ENCODE measurements at places on chromosomes 5 and 9. TPM values are rescaled to one million over a fixed set of nuclear protein-coding genes. Genes with fewer than 3 reads are reported as not detected.

GRCh38 chr9:126125992-126126409, 200.6 kb upstream of the MVB12B start:
- no peak overlapping the region for H3K4me3 ChIP-seq
- H3K27me3 ChIP-seq, result no peaks in the 10 kb centered on the region
- H3K4me1 ChIP-seq, result no peaks in the 10 kb centered on the region
- peak; percentile 10 for DNase-seq
- no peak overlapping the region for H3K27ac ChIP-seq

GRCh38 chr5:142726188-142726731, 40.4 kb upstream of the FGF1 start:
- no peak overlapping the region for H3K27ac ChIP-seq
- no peaks in the 10 kb centered on the region for H3K4me1 ChIP-seq
- DNase-seq, result no peak

DNA sequence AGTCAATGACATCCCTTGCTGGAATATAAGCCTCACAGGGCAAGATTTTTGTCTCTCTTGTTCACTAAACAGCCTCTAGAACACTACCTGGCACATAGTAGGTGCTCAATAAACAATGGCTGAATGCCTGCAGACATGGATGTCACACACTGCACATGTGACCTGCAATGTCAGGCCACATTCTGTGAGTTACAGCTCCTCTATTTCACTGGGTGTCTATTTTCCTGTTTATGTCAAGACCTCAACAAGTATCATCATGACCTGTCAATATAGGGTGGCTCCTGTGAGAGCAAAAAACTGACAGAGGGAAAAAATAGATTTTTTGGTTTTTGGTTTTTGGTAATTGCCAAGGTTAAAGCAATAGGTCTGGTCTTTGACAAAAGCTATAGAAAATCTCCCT, 144.6 kb upstream of the KLF9 start:
- no peaks in the 10 kb centered on the region for H3K4me1 ChIP-seq
- no peak overlapping the region for H3K4me3 ChIP-seq
- no peaks in the 10 kb centered on the region for H3K27me3 ChIP-seq
- no peaks in the 10 kb centered on the region for H3K36me3 ChIP-seq

DNA sequence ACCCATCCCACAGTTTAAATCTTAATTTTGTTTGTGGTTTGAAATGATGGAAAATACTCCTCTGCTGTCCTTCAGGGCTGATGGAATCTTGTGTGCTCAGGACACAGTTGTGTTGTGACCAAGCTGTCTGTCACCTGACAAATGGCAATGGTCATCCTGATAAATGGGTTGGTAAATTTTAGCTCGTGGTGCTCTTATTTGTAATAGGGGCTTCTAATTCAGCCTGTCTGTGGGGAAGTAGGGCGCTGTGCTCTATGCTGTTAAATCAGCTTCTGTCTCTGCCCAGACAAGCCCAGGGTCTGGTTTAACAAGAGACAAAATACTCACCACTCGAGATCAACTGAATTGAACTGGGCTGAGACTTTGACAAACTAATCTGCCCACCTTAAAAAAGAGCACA, 4.5 kb downstream of the LRRTM2 start:
- no peak for DNase-seq
- peak overlapping the region; percentile 50 for H3K27ac ChIP-seq
- H3K4me3 ChIP-seq, result no peak overlapping the region

The TMC1 gene
- polyA plus RNA-seq, result not detected

The CD180 gene
- polyA plus RNA-seq, result 1.3 TPM

DNA sequence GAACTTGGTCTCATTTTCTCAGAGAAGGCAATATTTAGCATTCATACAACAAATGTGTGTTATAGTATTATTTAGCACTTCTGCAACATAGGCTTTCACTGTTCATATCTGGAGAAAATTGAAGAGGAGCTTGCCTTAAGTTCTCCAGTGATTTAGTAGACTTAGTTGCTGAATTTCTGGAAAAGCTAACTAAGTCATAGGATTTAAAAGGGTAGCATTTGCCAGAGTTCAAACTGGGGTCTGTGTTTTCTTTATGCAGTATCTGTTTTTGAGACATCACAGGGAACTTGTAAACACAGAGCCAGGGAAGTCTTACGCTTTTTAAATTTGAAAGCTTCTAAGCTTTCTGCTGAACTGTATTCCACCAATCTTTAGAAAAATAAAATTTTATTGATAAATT, 8.7 kb upstream of the PCSK5 start:
- H3K4me3 ChIP-seq, result no peak overlapping the region
- H3K4me1 ChIP-seq, result no peaks in the 10 kb centered on the region
- no peak for DNase-seq
- no peaks in the 10 kb centered on the region for H3K36me3 ChIP-seq
- H3K27ac ChIP-seq, result no peak overlapping the region

DNA sequence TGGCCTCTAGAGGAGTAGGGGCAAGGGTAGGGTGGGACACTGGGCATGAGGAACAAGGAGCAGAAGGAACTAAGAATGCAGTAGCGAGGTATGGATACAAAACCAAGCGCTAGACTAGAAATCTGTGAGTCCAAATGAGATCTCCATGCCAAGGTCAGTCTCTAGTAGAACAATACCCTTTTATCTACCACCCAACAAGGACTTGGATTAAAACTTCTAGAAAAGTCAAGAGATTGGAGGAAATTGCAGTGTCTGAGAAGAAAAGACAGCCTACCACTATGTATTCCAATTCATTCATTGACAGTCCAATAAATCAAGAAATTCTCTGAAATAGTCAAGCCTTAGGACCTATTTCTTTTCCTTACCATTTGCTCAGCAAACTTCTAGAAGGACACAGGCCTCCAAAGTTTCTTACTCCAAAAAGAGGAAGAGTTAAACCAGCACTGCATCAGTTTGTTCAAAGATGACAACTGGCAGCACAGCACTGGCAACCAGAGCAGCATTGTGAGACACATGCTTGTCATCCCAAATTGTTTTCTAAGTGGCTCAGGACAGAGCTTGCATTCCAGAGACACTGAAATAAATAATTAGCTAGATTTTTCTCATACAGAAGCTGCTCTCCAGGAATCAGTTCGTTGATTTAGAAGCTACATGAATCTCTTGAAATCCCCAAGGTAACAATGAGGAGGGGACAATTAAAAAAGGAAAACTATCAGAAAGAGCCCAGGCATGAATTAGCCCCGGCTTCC, 22.6 kb downstream of the ABCA1 start:
- no peak for DNase-seq
- peak overlapping the region; percentile 80 for H3K27ac ChIP-seq
- no peaks in the 10 kb centered on the region for H3K27me3 ChIP-seq
- peaks cover 89% of the 10 kb centered on the region for H3K4me1 ChIP-seq
- no peak overlapping the region for H3K4me3 ChIP-seq

The RLN1 gene
- not detected for polyA plus RNA-seq

DNA sequence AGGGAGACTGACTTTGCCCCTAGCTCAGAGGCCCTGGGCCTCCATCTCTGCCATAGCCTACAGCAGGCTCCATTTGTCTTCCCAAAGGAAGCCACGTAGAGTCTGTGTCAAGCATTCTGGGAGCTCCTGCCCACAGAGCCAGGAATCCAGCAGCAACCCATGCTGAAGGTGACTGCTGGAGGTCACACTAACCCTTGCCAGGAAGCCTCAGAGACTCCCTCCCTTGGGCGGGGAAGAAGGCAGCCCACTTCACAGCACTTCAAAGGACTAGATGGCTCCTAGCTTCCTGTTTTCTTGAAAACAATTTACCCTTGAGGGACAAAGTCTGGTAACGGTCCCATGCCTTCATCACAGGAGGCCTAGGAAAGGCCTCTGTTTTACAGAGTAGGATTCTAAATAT, 1.7 kb downstream of the CKMT2 start:
- peak overlapping the region; percentile 94 for H3K27ac ChIP-seq
- no peaks in the 10 kb centered on the region for H3K27me3 ChIP-seq
- H3K4me3 ChIP-seq, result no peak overlapping the region
- peaks cover 30% of the 10 kb centered on the region for H3K4me1 ChIP-seq

DNA sequence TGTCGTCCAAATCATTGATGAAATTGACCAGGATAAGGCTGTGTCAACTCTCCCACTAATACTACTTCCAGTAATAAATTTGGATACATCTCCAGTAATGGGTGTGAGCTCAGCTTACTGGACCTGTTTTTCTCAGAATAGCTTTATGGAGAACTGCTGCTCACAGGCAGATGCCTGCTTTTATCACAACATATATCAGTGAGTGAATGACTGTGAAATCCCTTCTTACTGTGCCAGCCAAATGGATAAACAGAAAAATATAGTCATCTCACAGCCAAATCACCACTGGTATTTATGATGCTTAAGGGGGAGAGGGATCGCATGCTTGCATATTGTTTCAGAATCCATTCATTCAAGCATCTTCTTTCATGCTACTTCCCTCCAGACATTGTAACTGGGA, 148.4 kb upstream of the PAPPA start:
- DNase-seq, result no peak
- H3K4me1 ChIP-seq, result no peaks in the 10 kb centered on the region

GRCh38 chr9:128250839-128251731, 24.7 kb downstream of the GOLGA2 start:
- H3K36me3 ChIP-seq, result peaks cover 1% of the 10 kb centered on the region
- peaks cover 7% of the 10 kb centered on the region for H3K4me1 ChIP-seq
- no peak overlapping the region for H3K27ac ChIP-seq
- no peaks in the 10 kb centered on the region for H3K27me3 ChIP-seq
- H3K4me3 ChIP-seq, result no peak overlapping the region
- DNase-seq, result no peak

DNA sequence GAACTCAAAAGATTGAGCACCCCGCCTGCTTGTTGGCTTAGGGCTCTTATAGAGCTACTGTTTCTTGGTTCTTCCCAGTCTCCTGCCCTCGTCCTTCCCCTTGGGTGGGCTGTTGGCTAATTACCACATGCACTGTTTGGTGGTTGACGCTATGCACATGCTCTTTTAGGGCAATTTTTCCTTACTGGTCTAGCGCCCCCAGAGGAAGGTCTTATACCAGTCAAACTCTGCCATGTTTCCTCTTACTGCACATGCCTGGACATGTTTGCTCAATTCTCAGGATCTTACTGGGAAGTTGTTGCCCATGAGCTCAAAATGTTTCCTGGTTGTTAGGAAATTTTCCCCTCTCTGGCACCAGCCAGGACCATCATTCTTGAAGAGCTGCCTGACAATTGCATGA, 101.9 kb downstream of the SLC28A3 start:
- no peaks in the 10 kb centered on the region for H3K36me3 ChIP-seq
- H3K4me3 ChIP-seq, result no peak overlapping the region
- H3K27ac ChIP-seq, result no peak overlapping the region
- DNase-seq, result no peak
- H3K27me3 ChIP-seq, result no peaks in the 10 kb centered on the region
- no peaks in the 10 kb centered on the region for H3K4me1 ChIP-seq

The CD274 gene
- 0.98 TPM for polyA plus RNA-seq

The SARDH gene
- 3.0 TPM for polyA plus RNA-seq

DNA sequence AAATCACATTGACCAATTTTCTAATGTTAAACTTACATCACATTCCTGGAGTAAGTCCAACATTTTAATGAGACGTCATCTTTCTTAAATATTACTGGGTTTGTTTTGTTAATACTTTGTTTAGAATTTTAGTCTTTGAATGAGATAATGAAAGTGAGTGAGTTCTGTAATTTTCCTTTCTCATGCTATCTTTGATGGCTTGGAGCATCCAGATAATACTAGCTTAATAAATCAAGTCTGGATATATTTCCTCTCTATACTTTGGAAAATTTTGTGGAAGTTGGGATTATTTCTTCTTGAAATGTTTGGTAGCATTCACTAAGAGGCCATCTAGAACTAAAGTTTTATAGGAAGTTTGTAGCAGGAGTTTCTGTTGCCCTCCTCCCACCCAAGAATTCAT, 90.8 kb upstream of the IL7R start:
- no peaks in the 10 kb centered on the region for H3K27me3 ChIP-seq
- no peaks in the 10 kb centered on the region for H3K36me3 ChIP-seq
- H3K4me1 ChIP-seq, result no peaks in the 10 kb centered on the region
- no peak overlapping the region for H3K4me3 ChIP-seq
- DNase-seq, result no peak
- no peak overlapping the region for H3K27ac ChIP-seq

DNA sequence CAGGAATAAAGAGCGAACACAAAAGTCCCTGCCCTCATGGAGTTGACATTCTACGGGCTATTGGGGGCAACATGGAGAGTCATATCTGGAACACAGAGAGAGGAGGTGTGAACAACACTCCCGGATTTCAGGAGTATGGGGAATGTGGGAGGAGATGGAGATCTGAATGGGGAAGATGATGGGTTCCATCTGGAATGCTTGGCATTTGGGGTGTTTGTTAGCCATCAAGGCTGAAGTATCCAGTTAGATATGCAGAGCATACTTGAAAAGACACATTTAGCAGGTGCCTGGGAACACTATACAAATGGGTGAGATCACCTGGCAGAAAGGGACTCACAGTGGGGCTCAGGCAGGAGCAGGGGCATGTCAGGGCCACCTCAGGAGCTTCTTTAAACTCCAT, 61.1 kb downstream of the EGFLAM start:
- no peak overlapping the region for H3K27ac ChIP-seq
- no peaks in the 10 kb centered on the region for H3K36me3 ChIP-seq
- DNase-seq, result no peak

The IZUMO3 gene
- polyA plus RNA-seq, result not detected
